ENCODE measurements at places on chromosomes 7 and 10. TPM values are rescaled to one million over a fixed set of nuclear protein-coding genes. Genes with fewer than 3 reads are reported as not detected.

DNA sequence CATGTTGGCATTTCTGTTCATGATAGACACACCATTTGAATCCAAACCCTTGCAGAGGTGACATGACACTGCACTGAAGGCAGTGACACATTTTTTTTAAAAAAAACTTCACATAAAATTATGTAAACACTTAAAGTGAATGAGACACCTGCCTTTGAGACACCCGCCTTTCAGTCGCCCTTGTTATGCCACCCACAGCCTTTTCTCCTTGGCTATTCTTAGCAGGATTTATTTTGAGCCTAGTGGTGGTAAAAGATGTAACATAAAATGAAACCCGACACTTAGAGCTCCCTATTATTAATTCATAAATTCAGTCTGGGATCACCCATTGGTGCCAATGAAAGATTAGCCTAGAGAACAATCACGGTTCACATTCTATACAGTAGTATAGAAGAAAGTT lies 161.3 kb downstream of the DYNC1I1 start:
- no peak for DNase-seq

The CHST3 gene
- 12.0 TPM for polyA plus RNA-seq

DNA sequence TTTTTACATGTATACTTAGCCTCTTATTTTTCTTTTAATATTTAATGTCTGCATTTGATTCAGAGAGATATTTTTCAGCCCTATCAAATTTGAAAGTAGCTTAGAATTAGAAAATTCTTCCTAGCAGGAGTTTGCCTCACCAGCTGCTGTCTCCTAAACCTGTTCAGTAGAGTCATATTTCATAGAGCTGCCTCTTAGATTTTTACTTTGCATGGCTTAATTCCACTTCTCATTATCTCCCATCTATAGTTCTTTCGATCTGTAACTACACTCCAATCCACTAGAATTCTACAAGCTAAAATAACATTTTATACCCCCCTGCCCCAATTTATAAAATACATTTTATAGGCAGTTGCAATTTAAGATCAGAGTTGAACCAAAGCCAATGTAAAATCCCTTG lies 227.0 kb downstream of the ANK3 start:
- DNase-seq, result no peak

GRCh38 chr10:61682323-61682722 lies 19.6 kb downstream of the CABCOCO1 start:
- DNase-seq, result no peak

The CYP2C18 gene
- 0.05 TPM for polyA plus RNA-seq

The AASS gene
- polyA plus RNA-seq, result 6.8 TPM

DNA sequence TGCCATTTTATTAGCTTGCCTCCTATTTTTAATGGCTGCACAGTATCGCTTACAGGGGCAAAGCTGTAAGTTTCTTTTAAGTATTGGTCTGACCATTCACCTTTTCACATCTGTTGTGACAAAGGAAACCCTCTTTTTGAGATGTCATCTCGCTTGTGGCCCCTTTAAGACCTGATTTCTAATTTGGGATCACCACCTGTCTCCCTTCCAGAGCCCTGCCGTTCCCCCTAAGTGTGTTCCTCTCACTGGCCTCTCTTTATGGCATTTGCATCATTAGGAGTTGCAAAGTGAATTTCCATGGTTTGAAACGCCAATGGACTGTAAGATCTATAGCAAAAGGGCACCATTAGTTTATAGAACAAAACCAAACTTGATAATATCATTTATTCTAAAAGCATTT lies 1.4 kb downstream of the EPDR1 start:
- DNase-seq, result no peak

DNA sequence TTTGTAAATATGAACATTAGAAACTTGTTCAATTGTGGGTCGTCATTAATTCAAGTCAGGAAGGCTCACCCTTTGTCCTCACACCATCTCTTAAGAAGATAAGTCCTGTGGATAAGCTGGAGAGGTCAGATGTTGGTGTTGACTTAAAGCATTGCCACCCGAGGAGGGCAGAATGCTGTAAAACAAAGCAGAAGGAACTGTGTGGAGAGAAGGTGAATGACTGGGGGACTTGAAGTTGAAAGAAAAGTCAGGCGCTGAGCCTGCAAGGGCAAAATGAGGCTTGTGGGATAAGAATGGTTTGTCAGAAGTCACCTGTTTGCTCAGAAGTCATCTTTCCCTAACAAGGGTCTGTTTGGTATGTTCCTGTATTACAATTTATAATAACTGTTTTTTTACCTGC lies 9.1 kb downstream of the RPA3 start:
- DNase-seq, result no peak

DNA sequence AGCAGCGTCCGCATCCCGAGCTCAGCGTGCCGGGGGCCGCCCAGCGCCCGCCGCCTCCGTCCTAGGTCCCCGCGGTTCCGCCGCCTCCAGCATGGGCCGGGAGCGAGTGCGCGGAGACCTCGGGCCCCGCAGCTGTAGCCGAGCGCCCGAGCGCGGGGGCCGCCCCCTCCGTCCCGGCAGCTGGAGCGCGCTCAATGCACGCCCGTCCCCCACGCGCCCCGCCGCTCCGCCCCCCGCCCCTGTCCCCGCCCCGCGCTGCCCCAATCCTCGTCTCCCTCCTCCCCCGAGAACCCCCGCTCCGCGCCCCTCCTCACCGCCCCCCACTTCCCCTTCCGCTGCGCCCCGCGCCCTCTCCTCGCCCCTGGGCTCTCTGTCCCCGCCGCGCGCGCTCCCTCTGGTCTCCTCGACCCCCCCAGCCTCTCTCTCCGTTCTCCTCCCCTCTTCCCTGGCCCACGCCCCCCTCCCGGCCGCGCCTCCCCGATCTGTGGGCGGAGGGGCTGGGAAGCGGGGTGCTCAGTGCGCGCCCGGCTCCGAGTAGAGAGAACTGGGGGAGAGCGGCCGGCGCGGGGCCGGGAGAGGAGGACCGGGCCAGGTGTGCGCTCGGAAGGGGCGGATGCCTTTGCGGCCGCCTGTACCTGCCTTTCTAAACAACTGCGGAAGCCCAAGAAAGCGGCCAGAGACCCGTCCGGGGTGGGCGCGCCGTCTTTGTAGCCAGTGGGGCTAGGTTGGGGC lies at the start of gene VIPR2:
Gene VIPR2 (minus strand): TSS at position 110 of the 732 bp plus-strand sequence. CDS start 96 bp downstream, at position 14.
- no peak for DNase-seq

DNA sequence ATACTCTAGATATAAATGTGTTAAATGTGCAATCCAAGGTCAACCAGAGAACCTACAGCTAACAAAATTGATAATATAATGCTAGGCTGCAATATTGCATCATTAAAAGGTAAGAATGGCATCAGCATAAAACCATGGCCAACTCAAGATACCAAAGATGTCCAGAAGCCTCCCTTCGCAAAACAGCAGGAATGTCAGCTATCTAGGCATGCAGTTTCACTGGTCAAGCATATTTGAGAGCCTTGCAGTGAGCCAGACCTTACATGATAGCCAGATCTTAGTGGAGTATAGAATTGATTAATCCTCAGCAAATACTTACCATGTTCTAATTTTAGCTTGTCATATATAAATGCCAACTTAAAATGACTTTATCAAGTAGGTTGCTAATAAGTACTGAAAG lies 138.8 kb downstream of the ZEB1 start:
- DNase-seq, result no peak

The COX15 gene
- polyA plus RNA-seq, result 16.8 TPM

DNA sequence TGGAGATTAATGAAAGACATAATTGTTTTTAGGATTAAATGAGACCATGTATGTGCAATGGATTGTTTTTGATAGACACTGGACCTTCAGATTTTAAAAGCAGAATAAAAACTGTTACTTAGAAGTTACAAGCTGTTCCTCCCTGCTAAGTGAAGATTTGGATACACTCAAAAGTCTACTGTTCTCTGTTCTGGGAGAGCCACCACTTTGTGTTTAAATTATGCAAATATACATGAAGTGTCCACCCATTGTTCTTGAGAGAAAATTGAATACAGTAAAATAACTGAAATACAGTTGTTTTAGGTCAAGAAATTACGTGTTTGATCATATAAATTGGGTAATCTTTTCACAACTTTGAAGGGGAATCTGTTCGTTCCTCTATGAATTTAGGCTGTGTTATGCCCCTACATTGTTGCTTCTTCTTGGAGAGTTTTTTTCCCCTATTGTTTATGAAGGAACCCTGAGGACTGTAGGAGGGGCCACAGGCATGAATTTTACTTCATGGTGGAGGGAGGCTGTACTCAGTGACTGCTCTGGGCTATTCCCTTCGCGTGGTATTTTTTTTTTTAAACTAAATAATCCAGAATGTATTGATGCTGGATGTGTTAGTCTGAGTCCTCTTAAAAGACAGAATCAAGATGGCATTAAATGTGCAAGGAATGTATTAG lies 18.6 kb upstream of the VCL start:
- DNase-seq, result no peak

DNA sequence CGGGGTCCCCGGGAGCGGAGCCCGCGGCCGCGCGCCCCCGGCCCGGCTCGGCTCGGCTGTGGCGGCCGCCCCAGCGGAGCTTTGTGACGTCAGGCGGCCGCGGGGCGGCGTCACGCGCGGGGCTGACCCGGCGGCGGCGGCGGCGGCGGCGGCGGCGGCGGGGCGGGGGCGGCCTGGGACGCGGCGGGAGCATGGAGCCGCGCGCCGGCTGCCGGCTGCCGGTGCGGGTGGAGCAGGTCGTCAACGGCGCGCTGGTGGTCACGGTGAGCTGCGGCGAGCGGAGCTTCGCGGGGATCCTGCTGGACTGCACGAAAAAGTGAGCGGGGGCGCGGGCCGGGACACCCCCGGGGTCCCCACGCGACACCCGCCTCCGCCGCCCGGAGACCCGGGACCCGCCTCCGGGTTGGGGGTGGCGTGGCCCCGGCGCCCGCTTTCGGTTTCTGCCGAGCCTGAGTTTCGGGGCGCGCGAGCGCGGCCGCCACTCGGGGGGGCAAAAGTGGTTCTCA lies at the start of gene PWWP2B:
Gene PWWP2B (plus strand): TSS at position 165 of the 506 bp plus-strand sequence. CDS start 27 bp downstream, at position 192.
- no peak for DNase-seq

The PAPOLB gene
- not detected for polyA plus RNA-seq

DNA sequence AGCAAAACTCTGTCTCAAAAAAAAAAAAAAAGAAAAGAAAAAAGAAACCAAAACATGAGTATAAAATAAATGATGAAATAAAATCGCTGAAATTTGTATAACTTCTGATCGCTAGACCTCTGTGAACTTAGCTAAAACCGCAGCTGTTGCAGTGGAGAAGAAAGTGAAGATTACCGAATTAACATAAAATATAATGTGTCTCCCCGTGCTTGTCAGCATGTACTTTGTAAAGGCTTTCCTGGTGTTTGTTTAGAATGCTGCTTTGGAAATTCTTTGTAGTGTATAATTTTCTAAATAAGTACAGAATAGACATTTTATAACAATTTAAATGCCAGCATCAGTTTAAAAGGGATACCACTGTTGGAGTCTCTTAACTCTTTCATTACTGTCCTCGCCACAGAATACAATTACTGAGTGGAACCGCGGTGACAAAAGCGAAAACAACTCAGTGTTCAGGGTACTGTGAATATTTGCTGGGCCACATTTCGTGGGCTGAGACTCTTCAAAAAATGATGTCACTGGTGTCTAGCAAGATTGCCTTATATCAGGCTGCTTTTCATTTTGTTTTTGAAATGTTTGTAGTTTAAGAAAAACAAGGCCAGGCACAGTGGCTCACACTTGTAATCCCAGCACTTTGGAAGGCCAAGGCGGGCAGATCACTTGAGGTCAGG lies 167.7 kb downstream of the NSUN6 start:
- no peak for DNase-seq

DNA sequence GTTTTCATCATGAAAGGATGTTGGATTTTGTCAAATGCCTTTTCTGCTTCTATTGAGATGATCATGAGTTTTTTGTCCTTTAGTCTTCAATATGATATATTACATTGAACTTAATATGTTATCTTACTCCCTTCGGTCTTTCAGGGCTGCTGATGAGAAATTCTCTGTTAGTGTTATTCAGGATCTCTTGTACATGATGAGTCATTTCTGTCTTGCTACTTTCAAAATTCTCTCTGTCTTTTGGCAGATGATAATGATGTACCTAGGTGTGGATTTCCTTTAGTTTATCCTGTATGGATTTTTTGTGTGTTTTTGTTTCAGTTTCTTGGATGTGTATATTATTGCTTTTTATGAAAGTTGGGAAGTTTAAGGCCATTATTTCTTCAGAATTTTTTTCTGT lies 320.9 kb upstream of the NPSR1 start:
- no peak for DNase-seq

- DNase-seq, result no peak
Measured at GRCh38 chr10:96313344-96313743, 9.1 kb downstream of the DNTT start.

DNA sequence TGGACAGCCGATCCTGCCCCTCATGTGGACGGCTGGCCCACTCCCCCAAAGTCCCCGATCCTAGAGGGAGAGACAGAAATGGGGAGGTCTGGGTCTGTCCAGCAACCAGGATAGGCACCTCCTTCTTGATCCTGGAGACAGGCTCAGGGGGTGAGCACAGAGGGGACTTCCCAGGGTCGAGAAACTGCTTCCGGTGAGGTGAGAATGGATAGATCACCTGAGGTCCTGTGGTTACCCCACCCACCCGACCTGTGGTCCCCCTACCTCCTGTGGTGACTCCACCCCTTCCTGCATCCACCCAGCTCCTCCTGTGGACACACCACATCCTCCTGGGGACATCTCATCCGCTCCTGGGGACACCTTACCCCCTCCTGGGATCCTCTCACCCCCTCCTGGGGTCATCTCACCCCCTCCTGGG lies 27.4 kb upstream of the RASGEF1A start:
- no peak for DNase-seq

The FAM131B gene
- polyA plus RNA-seq, result 0.12 TPM

- DNase-seq, result no peak
Measured at GRCh38 chr10:113475381-113475807, 77.5 kb upstream of the HABP2 start.

DNA sequence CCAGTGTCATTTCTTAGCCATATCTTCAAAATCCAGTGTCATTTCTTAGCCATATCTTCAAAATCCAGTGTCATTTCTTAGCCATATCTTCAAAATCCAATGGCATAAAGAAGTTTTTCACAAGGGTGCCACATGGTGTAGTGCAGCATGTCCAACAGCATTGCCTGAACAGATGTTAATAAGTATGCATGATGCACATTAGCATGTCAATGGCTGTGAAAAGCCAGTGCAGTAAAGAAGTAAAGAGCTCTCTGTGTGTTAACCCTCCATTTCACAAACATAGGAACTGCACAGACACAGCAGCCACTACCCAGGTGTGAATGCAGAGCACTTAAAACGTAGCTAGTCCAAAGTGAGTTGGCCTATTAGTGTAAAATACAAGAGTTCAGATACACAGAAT lies 89.8 kb downstream of the GNAI1 start:
- no peak for DNase-seq

DNA sequence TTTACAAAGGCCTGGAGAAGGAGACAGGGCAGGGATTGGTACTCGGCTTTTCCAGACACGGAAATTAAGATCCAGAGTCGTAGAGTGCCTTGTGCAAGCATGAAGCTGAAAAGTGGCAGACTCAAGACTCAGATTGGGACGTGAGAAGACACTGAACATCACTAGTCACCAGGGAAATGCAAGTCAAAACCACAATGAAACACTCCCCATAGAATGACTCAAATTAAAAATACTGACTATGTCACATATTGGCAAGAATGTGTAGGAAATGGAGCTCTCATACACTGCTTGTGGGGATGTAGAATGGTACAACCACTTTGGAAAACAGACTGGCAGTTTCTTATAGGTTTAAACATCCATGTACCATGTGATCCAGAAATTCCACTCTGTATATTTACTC lies 472.0 kb downstream of the RPS24 start:
- DNase-seq, result no peak

The SPDYE11 gene
- polyA plus RNA-seq, result not detected
